ENCODE measurements at places on chromosomes 5 and 9.

DNA sequence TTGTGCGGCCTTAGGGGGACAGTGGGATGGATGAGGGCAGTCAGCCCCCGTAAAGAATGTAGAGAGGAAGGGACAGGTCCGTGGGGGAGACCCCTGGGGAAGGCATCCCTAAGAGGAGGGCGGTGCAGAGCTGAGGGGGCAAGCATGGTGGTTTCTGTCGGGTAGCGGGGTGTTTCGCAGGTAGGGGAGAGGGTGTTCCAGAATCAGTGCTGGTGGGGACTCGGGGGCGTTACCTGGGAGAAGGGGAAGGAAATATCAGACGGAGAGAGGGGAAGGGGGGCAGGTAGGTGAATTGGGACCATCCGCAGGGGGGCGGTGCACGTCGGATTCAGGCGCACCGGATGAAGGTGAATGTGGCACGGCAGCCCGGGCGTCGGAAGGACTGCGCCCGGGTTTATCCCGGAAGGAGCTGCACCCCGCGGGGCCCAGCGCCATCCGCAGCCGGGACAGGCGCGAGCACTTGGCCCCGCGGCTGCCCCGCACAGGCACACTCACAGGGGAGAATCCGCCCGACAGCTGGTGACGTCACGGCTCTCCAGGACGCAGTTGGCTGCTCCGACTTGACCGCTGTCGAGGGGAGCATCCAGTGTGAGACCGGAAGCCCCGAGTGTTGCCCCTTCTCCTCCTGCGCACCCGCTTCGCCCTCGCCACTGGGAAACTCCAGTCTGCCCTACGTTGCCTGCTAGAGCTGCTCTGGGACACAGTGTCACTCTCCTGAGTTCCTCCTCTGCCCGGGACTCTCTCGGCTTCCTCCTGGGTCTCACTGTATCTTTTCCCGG, 1.3 kb downstream of the CD72 start:
- DNase-seq: peak; percentile 34

GRCh38 chr9:132125944-132126679, 35.7 kb upstream of the NTNG2 start:
- no peak for DNase-seq

- no peak for DNase-seq
Observed at GRCh38 chr5:84373506-84373905, 11.2 kb downstream of the EDIL3 start.

- no peak for DNase-seq
Observed at GRCh38 chr5:12016159-12016746, 112.0 kb upstream of the CTNND2 start.

DNA sequence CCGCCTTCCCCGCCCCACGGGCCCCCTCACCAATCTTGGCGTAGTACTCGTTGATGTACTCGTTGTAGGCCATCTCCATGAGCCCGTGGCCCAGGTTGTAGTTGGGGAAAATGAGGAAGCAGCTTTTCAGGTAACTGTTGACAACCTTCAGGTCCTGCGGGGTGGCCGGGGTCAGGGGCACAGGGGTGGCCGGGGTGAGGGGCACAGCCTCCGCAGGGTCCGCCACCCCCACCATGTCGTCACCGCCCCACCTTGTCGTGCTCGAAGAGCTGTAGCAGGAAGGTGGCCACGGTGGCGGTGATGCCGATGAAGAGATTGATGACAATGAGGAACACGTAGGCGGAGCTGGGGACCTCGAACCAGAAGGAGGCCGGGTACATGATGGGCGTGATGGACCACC, 14.8 kb upstream of the CLIC3 start:
- no peak for DNase-seq

DNA sequence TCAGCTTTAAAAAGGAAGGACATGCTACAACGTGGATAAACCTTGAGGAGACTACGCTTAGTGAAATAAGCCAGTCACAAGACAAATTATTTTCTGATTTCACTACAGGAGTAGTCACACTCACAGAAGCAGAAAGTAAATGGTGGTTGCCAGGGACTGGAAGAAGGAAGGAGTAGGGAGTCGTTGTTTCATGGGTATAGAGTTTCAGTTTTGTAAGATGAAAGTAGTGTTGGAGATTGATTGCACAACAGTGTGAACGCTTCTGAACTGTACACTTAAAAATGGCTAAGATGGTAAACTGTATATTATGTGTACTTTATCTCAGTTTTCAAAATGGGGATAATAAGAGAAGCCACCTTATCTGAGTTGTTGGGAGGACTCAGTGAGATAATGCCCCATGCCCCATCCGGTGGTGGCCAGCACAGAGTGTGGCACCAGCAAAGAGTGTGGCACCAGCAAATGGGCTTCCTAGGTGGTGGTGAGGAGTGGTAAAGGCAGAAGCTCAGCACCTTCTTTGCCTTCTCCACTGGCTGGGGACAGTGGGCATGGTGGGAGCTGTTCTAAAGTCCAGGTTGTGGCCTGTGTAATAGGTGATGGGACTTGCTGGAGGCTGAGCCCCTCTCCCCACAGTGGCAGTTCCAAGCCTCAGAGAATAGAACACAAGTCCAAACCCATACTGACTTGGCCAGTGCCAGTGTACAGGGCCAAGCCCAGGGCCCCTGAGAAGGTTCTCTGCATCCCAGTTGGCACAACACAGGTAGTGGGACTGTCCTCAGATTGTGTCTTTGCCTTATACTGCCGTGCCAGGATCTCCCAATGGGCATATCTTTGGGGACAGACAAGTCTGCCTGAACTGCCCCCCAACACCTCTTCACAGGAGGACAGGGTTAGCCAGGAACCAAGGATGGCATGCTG, 4.4 kb downstream of the SLC22A4 start:
- no peak for DNase-seq

DNA sequence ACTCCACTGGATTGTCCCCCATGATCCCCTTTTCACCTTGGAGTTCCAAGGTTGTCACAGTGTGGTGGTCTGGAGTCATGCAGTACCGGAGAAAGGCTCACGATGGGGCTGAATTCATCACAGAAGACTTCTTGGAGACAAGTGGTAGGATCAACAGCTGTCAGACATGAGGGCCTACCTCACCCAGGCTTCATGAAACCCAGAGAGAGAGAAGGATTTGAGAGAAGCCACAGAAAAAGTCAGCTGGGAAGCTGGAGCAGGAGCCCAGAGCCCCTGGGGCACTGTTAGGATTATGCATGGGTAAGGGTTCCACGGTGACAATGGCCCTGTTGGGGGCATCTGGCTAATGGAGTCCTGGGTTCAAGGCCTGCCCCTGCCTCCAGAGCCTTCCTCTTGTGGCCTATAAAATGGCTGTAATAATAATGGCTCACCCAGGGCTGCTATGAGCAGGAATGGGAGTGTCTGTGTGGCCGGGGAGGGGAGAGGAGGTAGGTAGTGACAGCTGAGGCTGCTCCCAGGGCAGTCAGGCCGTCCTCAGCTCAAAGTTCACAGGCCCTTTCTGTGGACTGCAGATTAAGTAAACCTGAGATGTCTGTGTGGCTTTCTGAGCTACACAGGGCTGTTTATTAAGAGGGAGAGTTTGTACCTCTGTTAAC, 910 bp downstream of the TRIM14 start:
- DNase-seq: no peak

DNA sequence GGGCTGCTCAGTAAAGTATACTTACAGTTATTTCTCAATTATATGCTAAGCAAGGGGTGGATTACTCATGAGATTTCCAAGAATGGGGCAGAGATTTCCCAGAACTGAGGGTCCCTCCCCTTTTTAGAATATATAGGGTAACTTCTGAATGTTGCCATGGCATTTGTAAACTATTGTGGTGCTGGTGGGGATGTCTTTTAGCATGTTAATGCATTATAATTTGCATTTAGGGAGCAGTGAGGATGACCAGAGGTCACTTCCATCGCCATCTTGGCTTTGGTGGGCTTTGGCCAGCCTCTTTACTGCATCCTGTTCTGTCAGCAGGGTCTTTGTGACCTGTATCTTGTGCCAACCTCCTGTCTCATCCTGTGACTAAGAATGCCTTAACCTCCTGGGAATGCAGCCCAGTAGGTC, 35.5 kb downstream of the TTC1 start:
- DNase-seq: no peak

GRCh38 chr9:121640076-121640475, 11.4 kb upstream of the DAB2IP start:
- DNase-seq: no peak

All from muscle of arm (tissue), 14 donors.